Left lobe of liver (tissue), 2 donors: ENCODE measurements at places on chromosomes 13 and 19.

DNA sequence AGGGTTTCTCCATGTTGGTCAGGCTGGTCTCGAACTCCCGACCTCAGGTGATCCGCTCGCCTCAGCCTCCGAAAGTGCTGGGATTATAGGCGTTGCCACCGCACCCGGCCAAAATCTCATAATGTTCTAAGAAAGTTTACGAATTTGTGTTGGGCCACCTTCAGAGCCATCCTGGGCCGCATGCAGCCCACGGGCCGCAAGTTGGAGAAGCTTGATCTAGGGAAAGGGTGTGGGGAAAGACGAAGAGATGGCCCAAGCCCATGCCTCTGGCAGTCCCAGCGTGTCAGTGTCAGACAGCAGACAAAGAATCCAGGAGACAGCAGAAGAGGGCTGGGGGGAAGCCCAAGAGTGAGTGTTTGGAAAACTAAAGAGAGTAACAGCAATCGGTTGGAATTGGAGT is 17.3 kb upstream of the PNMA8C start:
- no peak for DNase-seq

DNA sequence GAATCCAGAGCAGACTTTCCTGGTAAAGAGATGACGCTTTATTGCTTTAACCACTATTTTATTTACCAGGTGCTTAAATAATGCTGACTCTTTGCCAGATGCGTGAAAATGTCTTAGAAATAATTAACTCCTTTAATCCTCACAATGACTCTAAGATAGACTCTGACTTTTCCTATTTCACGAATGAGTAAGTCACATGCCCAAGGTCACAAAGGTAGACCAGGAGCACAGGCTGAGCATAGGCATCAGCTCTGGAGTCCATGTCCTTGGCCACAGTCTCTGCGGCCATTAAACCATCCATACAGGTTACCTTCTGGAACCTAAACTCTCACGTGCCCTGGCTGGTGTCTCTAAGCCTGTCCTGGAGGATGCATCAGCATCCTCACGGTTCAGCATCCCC is 87.3 kb downstream of the ERCC5 start:
- no peak for DNase-seq

DNA sequence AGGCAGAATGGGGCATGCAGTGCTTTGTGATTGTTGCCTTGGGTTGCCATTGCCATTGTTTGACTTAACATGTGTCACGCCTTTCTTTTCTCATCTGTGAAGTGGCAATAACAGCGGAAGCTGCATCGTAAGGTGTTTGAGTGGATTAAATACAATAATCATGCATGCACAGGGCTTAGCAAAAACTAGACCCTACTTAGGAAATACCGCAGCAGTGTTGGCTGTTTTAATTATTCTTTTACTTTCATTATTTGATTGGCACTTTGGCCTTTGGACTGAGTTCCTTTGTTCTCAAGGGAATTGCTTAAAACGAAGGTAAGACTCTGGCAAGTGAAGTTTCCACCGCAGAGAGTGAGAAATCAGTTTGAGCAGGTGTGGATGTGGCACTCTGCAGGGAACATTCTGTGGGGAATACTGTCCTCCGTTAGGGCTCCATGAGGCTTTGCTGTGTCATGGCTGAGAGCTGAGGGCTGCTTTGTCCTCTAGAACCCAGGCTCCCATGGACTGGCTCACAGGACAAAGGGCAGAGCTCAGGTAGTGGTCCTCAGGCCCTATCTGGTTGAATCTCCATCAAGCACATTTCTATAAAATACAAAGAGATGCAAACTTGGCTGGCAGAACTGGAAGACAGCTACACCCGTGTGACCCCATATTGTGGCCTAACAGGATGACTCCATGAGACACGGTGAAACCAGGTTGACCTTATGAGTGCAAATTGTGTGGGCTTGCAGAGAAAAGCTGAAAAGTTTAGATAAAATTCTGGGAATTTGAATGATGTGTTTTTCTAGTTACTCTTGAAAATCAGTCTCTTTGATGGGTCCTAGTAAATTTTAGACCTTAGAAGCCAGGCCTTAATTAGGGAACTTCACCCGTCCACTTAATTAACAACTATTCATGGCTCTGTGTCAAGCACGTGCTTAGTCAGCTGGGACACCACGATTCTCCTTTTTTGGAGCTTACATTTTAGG is 407.2 kb downstream of the KCNRG start:
- no peak for DNase-seq

DNA sequence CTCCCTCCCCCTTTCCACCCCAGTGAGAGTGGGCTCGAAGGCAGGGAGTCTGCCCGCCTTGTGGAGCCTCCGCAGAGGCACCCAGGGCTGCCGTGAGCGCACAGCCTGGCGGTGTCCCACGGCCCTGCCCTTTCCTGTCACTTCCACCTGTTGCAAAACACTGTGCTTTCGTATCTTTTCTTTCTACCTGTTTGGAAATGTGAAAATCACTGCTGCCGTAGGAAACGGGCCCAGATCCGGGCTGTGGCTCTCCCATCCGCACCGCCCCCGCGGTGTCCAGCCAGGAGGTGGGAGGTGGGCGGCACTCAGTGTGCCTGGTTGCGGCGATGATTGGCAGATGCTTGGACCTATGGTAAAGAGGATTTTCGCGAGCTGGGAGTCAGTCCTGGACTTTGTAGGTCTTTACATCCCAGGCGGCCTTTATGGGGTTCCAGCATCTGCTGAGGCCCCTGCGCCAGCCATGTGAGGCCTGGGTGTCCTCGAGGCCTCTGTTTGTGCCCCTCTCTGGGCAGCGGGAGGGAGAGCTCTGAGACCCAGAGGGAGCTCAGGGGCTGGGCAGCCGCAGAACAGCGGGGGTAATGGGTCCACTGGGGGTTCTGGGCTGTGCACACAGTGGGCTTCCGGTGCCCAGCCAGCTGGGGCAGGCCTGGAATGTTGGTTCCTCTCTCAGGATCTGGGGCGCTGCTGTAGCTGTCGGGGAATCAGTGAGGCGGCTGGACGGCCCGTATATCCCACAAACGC is 6.1 kb downstream of the STK11 start:
- peak; percentile 87 for DNase-seq

- no peak for DNase-seq
Observed at GRCh38 chr13:99311748-99312492, 4.7 kb upstream of the GPR183 start.

- DNase-seq, result no peak
Observed at GRCh38 chr13:43044720-43045301, 21.4 kb downstream of the DNAJC15 start.

DNA sequence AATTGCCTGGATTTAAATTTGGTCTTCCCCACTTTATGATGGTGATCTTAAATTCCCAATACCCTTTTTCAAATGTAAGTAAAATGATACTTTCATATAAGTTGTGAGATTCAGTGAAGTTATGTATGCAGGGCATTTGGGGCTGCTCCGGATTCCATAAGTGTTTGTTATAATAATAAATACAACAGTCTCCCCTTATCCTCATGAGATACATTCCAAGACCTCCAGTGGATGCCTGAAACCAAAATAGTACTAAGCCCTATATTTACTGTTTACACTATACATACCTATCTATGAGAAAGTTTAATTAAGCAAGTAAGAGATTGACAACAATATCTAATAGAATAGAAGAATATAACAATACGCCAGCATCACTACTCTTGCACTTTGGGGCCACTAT is 2237.8 kb downstream of the PCDH9 start:
- DNase-seq, result no peak

DNA sequence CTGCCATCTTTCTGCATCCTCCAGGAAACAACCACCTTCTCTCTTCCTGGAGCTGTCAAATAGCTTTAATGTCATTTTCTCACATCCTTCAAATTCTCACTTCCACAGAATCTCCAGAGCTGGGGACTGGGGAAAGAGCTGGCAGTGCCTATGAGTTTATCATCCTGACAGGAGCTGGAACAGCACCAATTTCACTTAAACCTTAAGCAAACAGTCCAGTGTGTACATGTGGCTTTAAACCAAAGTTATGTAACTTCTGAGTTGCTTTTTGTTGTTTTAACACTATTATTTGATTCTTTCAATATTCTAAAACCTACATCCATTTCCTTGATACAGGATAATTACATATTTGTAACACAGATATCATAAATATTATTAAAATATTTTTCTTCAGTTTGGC is 331.5 kb upstream of the ARGLU1 start:
- DNase-seq, result no peak

GRCh38 chr19:42091742-42092141 is 15.8 kb downstream of the ZNF574 start:
- no peak for DNase-seq

DNA sequence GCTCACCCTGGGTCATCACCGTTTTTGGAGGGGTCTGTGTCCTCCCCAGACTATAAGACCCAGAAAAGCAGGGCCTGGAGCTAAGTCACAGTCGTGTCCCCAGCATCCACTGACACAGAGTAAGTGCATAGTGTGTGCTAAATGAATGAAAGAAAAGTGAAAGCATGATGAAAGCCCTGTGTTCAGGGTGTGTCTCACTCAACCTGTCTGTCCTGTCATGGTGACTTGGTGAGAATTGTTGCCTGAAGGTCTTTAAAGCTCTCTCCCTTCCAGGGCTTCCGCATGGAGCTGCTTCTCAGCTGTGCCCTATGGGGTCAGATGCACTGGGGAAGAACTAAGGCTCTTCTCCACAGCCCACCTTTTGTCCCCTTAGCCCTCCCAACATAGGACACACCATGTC is 20.5 kb upstream of the IGFL1 start:
- no peak for DNase-seq

DNA sequence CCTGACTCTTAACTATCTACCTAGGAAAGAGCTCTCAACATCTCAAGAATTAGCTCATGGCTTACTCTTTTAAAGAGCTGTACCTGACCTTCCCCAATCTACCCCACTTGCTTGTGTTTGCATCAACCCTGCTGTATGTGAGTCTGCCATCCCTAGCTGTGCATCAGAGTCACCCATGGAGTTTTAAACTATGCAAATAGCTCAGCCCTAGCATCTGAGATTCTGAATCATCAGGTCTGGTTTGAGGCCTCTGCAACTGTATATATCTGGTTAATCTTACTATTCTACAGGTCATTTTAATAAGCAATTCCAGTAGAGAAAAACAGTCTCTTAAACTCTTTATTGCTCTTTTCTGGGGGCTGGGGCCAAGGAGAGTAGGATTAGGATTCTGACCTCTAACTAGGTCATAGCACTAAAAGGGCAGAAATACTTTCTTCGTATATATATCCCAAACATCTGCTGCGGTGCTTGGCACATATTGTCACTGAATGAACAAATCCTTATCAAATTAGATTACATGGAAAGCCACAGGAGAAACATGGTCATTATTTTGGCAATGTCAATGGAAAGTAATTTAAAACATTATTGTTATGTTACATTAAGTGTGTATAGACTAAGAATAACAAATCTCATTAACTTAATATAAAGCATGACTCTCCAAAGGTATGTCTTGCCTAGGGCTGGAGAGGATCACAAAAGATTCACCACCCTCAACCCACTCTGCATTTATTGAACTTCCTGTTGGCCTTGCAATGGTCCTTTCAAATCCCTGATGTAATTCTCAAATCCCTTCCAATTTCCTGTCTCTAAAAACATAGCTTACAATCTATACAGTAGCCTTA is 232.2 kb downstream of the DACH1 start:
- DNase-seq, result no peak

- DNase-seq, result no peak
Observed at GRCh38 chr19:31555634-31556215, 206.5 kb upstream of the TSHZ3 start.

- no peak for DNase-seq
Observed at GRCh38 chr13:47519626-47520025, 481.4 kb downstream of the SUCLA2 start.

GRCh38 chr13:83761631-83762030 is 120.6 kb downstream of the SLITRK1 start:
- DNase-seq, result no peak

DNA sequence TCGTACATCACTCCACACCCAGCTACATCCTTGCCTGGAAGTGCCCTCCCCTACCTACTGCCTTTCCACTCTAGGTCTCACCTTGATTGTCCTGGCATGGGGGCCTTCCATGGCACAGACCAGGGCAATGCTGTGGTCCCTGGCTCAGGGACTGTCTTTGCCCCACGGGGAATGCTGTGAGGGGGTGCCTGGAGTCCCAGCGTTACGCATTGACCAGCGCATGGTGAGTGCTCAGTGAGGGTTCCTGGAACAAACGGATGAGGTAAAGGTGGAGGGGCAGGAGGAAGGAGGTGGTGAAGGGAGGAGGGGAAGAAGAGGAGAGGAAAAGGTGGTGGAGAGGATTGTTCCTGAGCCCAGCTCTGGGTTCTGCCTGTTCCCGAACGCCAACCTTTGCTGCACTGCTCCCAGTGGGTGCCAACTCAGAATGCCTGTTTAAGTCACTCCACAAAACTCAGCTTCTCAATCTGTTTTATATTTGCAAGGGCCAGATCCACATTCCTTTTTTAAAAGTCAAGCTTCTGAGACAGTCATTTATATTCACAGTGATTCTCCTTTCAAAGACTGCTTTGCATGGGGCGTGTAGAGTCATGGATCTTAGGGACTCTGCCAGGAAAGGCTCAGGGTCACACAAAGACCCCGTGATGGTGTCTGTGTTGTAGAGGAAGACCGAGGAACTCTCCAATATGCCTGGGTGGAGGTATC is 40.8 kb downstream of the CHST8 start:
- DNase-seq, result no peak

GRCh38 chr19:2732157-2732725 is 7.6 kb downstream of the SLC39A3 start:
- DNase-seq, result no peak

DNA sequence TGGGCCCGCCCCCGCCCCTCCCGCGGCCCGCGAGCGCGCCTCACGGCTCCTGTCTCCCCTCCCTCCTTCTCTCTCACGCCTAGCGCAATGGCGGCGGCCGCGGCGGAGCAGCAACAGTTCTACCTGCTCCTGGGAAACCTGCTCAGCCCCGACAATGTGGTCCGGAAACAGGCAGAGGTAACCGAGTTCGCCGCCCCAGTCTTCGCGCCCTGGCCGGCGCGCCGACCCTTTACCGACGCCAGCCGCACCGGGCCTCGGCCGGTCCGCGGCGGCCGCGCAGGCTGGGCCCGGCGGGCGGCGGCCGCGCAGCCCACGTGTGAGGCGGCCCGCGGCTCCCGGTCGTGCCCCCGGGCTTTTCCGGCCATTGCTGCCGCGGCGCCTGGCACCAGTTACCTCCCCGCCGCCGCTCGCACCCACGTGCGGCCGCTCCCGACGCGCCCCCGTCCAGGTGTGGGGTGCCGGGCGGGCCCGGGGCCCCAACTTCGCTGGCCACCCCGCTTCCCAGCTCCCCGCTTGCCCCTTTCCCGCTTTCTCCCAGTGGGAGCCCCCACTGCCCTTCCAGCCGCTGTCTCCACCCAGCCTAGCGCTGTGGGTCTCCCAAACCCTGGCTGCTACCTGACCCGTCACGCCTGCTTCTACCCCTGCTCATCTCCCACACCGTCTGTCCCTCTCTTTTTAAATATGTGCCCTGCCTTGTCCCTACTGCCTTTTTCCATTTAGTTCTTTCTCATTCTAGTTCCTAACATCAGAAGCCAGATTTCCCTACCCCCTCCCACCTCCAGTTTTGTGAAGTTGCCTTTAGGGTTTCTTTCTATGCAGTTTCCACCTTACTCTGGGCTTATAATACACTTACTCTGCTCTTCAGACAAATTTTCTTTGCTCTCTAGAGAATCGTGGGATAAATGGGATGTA is 23.4 kb downstream of the IPO5 start:
- DNase-seq, result no peak
